ENCODE measurements at places on chromosomes 5 and 9.

GRCh38 chr9:131578021-131578420, 32.7 kb downstream of the PRRT1B start:
- no peak for DNase-seq

- DNase-seq = no peak
These were observed 654.3 kb downstream of the ANXA1 start for GRCh38 chr9:73805853-73806458.

DNA sequence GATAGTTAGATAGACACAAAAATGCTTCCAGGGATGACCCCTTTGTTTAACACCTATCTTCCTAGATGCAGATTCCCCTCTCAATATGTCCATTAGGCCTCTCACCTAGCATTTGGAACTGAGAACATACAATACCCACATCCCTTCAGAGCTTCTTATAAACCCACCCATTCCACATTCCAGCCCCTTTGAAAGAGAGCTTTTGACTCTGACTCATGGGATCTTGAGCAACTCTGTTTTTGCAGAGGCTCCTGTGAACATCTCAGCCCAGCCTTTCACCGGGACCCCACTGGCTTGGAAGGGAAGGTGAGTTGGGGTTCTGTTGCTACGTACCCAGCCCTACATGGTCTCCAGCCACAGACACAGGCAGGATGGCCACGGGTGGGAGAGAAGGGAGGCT, 195.5 kb downstream of the FRMD3 start:
- no peak for DNase-seq

- DNase-seq = no peak
These were observed 96.8 kb upstream of the NREP start for GRCh38 chr5:111853748-111854147.

DNA sequence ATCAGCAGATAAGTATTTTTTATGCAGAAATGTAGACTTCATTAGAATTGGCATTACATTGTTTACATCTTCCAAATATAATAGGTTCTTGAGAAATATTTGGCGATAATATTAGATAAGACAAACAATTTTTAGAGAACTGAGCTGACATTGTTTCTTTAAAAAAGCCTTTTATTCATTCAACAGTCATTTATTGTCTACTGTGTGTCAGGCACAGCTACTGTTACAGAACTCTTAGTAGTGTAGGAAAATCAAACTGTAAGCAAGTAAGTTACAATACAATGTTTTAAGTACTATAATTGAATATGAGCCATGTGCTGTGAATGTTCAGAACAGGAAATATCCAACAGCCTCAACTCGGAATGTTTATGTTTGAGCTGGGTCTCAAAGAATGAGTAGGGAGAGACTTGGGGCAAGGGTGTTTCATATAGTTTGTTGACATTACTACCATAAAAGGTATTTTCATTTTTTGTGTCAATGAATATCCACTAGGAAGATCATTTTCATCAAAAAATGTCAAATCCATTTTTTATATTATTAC, 114.0 kb downstream of the CDC42SE2 start:
- DNase-seq = no peak

- DNase-seq = no peak
These were observed 7.8 kb downstream of the FBXW5 start for GRCh38 chr9:136936645-136937170.

GRCh38 chr5:60487885-60488442, 212.0 kb downstream of the DEPDC1B start:
- DNase-seq = no peak

Data from activated naive CD4-positive, alpha-beta T cell treated with anti-CD3 and anti-CD28 coated beads for 36 hours (primary cell).